ENCODE measurements at places on chromosomes 16 and 17.

- no peak for DNase-seq
Measured at GRCh38 chr17:71959154-71959553, 161.7 kb upstream of the SOX9 start.

GRCh38 chr16:2204416-2205103 is 694 bp upstream of the MLST8 start:
- DNase-seq = no peak

DNA sequence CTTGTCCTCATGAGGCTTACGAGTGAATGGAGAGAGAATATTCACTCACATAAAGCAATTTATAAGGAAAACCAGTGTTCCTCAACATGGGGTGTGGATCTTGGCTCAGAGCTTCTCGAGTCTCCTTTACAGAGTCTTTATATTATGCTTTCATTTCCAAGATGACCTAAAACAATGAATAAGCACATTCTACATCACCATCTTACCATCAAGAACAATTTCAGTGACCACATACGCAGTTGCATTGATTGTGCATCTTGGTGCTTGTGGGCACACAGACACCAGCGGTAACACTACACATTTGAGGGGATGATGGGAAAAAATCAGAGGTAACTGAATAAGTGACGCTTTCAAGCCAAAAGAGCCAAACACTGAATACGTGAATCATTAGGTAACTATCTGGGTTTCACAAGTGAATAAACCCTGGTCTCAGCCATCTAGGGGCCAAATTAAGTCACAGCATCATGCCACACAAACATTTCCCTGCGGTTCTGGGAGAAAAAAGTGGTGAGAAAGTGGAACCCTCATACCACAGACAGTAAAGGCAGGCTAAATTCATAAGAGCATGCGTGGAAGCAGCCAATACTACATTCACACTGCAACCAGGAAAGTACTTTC is 9.4 kb downstream of the CWC25 start:
- no peak for DNase-seq

DNA sequence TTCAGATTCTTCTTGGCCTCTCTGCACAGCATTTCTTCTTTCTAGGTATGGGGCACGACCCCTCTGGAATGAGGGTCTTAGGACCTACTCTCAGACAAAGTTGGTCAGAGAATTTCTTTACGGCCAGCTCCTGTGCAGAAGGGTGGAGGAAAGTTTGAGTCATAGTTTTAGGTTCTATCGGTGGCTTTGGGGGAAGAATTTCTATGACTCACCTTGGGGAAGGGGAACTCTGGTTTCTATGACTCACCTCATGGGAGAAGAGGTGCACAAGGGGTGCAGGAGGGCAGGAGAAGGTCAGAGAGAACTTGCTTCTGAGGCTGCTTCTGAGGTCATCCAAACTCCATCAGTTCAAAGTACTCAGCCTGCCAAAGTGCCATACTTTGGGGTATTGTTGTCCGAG is 2.5 kb upstream of the ABCC12 start:
- peak; percentile 35 for DNase-seq

GRCh38 chr17:20896153-20896649 is 146.6 kb downstream of the USP22 start:
- DNase-seq = peak; percentile 10

- no peak for DNase-seq
Measured at GRCh38 chr17:76449126-76449525, 3.8 kb downstream of the UBE2O start.

GRCh38 chr17:1592751-1593629 is 30.4 kb upstream of the PITPNA start:
- no peak for DNase-seq

GRCh38 chr17:63426917-63427308 is 19.2 kb downstream of the CYB561 start:
- DNase-seq = no peak

DNA sequence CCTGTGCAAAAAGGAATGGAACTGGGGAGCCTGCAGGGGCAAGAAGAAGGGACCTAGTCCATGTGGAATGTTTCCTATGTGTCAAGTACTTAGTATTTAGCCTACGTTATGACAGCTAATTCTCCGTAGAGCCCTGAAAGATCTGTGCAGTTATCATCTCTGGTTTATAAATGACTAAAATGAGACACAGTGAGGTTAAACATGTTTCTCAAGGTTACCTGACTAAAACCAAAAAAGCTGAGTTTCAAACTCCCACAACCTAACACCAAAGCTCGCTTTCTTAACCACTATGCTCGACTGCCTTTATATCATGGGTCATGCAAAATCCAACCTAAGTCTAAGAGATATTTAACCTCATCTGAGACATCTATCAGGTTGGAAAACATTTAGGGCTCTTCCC is 53.3 kb upstream of the CCL2 start:
- DNase-seq = no peak

- no peak for DNase-seq
Measured at GRCh38 chr16:49750341-49751000, 105.4 kb downstream of the ZNF423 start.

GRCh38 chr17:50117202-50118051 is 12.5 kb downstream of the SAMD14 start:
- DNase-seq = peak; percentile 66

DNA sequence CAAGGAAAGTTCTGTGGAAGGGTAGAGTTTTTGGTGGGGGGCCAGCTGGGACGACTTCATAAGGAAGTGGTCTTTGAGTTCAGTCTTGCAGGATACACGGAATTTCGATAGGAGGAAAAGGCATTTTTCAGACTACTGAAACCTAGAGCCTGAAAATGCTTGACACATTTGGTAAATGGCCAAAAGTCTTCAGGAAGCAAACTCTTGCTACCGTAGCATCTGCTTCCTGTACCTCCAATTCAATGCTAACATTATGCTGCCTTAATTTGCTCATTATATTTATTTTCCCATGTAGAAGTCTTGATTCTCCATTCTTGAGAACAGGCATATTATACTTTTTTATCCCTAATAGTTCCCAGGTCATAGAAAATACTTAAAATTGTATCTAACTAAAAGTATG is 129.3 kb upstream of the MED13 start:
- no peak for DNase-seq

- DNase-seq = no peak
Measured at GRCh38 chr17:11503308-11504035, 94.8 kb upstream of the DNAH9 start.

- DNase-seq = no peak
Measured at GRCh38 chr17:60386147-60387058, 5.5 kb downstream of the USP32 start.

DNA sequence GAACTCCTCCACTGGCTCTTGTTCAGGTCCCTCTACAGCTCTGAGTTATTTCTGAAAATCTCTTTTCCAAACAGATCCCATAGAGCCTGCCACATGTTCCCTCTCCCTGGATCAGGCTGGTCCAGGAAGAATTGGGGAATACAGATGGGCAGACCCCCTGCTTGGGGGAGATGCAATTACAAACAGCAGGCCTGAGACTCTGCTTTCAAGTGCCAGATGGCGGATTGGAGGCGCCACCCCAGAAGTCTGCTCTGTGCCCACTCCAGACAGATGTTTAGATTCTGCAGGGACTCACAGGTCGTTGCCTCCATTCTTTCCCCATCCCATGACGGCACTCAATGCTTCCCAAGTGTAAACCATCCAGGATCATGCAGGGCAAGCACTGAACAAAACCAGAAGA is 316.6 kb downstream of the SLC39A11 start:
- DNase-seq = no peak

DNA sequence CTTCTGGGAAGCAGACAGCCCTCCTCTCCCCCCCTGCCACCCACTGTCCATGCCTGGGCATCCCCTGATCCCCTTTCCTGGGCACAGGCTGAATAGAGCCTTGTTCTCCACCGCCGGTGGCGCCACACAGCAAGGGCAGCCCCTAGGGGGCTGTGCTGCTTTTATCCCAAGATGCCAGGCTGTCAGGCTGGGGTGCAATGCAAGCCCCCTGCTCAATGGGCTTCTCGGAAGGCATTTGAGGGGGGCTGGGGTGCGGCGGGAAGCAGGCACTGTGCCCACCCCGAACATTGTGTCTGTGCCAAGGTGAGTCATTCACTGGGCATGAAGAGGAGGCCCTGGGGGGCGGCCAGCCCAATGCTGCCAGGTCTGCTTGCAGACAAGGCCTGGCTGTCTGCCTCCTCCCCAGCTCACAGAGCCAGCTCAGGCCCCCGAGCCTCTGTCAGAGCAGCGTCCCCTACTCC is 1.5 kb upstream of the GFAP start:
- DNase-seq = no peak

DNA sequence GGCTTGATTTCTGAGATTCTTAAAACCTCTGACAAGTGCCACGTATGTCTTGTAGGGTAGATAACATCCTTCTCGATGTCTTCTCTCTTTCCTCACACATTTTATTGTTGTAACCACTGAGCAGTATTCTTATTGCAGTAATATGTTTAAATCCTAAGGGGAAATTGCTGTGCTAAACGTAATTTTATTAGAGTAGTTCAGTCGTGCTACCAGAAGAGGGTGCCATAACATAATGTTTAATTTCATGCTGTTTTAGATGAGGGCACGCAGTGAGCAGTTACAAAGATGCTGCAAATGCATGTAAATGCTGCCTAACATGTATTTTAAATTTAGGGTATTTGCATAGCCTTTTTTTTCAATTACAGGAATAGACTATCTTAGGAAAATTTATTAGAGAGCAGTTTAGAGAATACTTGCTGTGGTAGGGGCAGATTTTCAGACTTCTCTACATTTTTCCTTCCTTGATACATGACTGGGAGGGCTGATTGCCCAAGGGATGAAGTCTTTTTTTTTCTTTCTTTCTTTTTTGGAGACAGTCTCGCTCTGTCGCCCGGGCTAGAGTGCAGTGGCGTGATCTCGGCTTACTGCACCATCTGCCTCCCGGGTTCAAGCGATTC is 51.7 kb downstream of the GAN start:
- DNase-seq = no peak

DNA sequence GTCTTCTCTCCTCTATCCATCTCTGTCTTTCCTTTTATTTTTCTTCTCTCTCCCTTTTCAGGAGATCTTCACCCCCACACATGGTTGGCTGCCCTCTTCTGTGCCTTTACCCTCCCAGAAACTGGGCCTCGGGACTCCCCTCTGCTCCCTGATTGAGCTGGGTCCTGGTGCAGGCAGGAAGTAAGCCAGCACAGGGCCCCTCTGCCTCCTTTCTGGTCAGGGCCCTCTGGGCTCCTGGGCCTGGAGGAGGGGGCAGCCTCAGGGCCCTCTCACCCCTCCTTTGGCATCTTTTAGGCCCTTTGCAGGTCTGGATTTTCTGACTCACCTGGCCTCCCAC is 21.1 kb upstream of the TAC4 start:
- DNase-seq = no peak

DNA sequence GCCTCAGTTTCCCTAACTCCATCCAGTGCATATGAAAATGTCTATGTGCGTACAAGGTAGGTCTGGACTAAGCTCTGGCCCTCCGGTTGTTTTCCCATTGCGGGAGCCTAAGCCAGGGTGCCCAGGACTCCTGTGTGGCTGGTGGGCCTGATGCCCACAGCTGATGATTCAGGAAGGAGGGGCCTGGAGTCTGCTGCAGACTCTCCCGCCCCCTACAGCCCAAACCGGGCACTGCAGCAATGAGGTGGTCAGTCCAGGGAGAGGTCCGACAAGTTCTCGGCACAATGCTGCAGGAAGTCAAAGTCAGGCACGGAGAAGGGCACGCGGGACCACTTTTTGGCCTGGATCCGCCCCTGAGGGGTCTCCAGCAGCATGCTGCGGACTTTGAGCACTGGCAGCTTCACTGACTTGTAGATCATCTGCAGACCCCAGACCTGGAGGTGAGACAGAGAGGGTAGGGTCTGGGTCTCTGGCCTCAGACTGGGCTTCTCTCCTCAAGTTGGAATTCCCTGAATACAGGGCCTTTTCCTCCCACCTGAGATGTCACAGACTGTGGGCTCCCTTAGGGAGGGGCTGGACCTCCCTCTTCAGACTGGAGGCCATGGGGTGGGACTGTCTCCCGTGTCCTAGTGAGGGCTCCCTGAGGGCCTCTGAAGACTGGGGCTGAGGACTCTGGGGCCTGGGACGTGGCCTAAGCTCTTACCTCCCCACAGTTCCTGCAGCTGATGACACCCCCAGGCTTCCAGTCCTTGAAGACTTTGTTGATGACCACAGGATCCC is 3.4 kb upstream of the ZNF385C start:
- peak; percentile 88 for DNase-seq

DNA sequence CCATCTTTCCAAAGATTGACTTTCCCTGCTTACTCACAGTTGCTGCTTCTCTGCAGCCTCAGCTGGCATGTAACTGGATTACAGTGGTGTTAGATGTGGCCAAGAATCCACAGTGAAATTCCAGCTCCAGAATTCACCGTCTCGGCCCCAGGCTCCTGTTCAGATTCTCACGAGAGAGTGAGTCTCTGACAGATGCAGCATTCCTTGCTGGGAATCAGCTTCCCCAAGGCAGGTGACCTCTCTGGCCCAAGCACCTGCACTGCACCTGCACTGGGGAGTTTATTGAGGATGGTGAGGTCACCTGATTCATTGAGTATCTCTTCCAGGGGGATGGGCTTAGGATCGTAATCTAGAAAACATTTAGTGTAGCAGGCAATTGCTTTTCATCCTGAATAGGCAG is 600.5 kb upstream of the RBFOX1 start:
- no peak for DNase-seq

- no peak for DNase-seq
Measured at GRCh38 chr16:56988161-56988947, 1.0 kb upstream of the NLRC5 start.

GRCh38 chr17:71011391-71011790 is 842.1 kb downstream of the KCNJ2 start:
- no peak for DNase-seq

DNA sequence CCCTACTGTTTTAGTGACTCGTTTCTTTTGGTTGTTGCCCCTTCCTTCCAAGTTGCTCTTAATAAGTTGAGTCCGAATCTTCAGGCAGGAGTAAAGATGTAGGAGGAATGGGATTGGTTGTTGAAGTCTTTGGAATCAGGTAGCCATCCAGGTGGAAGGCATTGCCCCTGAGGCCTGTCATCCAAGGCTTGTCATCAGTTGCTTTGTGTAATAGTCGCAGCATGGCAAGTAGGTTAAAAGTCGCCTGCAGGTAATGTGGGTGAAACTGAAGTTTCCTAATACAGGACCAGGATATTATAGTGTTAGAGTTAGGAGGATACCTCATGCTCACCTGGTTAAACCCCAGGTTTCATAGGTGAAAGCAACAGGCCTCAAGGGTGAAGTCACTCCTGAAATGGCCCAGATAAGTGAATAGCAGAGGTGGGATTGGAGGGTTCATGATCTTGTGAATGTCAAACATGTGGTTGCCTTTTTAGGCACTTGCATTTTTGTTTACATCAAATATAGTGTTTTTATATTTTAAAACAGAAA is 934 bp downstream of the PCTP start:
- DNase-seq = no peak
